ENCODE measurements at places on chromosomes 16 and 17.
A peak's percentile ranks its signal among the peaks of the same experiment; 100 is the strongest.

DNA sequence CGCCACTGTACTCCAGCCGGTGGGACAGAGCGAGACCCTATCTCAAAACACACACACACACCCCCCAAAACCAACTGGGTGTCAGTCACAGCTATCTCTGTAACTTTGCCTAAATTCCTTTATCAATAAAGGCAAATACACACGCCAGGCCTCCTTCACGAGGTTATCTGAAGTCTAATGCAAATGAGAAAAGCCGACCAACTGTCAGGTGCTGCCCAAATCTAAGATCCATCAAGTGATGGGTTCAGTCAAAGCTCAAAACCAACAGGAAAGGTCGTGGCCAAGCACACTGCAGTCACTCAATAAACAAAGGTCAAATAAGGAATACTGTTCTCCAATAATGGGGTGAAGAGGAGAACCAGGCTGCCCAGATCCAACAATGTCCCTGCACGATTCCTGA lies 1.1 kb downstream of the ANKFY1 start:
- no peak for DNase-seq

DNA sequence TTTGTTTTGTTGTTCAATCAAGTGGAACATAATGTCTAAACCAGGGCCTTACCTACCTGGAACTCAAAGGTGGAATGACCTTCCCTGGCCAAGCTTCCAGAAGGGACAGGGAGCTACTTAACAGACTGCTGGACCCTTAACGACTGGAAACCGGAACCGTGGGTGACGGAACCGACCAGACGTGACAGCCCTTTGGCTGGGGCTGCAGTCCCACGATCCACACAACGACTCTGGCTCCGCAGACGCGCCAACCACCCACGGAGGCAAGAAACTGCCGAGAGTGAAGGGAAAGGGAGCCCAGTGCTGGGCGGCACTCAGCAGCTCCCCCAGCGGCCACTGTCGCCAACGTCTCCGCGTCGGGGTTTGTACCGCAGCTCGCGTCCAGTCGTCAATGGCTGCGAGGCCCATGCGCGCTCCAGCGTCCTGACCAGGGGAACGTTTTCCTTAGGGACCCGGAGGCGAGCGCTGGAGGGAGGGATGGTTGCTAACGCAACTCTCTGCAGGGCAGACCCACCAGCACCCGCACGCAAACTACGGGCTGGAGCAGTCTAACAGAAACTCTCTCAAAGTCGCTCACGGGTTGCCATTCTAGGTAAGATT lies 5.5 kb upstream of the KIF22 start:
- peak; percentile 79 for DNase-seq

DNA sequence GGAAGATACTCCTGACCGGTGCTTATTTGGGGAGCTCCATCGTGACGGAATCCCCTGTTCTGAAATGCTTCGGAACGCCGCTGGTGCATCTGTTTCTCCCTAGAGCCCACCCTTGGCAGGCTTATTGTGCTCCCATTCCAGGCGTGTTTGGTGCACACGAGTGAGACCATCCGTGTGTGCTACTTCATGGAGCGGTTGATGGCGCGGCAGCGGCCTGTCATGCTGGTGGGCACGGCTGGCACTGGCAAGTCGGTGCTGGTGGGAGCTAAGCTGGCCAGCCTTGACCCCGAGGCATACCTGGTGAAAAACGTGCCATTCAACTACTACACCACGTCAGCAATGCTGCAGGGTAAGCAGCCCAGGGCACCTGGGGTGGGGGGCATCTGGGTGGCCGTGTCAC lies 170.7 kb downstream of the DNAH9 start:
- no peak for DNase-seq

DNA sequence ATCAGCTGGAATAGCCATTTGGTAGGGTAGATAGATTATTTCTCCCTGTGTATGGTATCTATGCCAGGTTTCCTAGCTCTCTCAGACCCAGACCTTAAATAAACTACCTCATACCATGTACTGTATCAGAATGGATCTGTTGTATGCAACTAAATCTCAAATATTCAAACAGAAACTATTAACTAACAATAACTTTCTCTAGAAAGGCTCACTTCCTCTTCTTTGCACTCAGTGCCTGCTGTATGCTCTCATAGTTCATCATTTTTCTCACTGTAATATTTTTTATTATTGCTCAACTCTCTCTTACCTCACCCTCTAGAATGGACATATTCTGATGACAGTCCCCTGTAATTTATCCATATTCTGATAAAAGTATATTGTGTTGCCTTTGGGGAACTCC lies 182.4 kb downstream of the TOX3 start:
- DNase-seq, result no peak

GRCh38 chr16:68915589-68915988 lies 72.3 kb downstream of the TANGO6 start:
- no peak for DNase-seq

- no peak for DNase-seq
Observed at GRCh38 chr16:31513126-31513525, 4.9 kb upstream of the RUSF1 start.

- DNase-seq, result no peak
Observed at GRCh38 chr16:56493126-56493525, 26.7 kb downstream of the BBS2 start.

GRCh38 chr16:17356243-17356933 lies 114.4 kb downstream of the XYLT1 start:
- no peak for DNase-seq

- DNase-seq, result no peak
Observed at GRCh38 chr17:74480290-74480689, 13.9 kb downstream of the CD300A start.

- no peak for DNase-seq
Observed at GRCh38 chr17:2943981-2944380, 119.4 kb downstream of the OR1D5 start.

DNA sequence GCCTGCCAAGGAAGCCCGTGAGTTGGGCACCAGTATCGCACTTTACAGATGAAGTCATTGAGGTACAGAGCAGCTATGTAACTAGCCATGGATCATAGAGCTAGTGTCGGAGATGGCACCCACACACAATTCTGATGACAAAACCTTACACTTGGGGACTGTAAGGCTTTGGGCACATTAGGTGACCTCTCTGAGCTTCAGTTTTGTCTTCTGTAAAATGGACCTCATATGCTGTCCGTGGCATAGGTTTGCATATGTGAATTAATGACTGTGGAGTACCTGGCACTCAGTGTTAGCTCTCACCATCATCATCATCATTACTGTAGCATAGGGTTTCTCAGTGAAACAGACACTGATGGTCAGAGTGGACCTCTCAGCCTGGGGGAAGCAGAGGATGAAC lies 50.3 kb downstream of the CMIP start:
- DNase-seq, result no peak

DNA sequence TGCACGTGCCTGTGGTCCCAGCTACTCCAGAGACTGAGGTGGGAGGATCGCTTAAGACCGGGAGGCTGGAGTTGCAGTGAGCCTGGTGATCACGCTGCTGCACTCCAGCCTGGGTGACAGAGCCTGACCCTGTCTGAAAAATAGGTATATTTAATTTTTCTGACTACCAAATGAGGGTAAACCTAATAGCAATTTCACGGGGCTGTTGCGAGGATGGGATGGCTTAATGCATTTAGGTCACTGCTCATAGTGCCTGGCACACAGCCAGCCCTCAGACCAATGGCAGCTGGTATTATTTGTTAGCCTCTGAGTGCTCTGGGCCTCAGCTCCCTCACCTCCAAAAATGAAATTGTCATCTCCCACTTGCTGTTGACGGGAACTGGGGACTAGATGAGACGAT lies 5.9 kb upstream of the CDIP1 start:
- DNase-seq, result no peak

DNA sequence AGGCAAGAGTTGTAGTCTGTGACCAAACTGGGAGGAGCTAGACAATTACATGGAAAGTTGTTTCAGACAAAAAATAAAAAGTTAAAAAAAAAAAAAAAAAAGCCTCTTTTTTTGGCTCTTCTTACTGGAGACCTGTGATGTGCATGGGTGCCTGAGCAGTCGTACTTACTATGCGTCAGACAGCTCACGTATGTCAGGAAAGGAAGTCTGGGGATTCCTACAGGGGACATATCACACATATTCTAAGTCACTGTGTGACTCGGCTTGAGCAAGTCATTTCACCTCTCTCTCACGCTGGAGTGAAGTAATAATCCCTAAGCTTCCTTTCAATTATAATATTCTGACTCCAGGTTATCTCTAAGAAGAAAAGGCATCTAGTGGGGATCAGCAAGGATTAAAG lies 6.0 kb downstream of the SLFN14 start:
- DNase-seq, result no peak

- no peak for DNase-seq
Observed at GRCh38 chr17:81713556-81714411, 1.7 kb downstream of the SLC25A10 start.

- DNase-seq, result no peak
Observed at GRCh38 chr17:14057591-14057990, 11.7 kb upstream of the COX10 start.

DNA sequence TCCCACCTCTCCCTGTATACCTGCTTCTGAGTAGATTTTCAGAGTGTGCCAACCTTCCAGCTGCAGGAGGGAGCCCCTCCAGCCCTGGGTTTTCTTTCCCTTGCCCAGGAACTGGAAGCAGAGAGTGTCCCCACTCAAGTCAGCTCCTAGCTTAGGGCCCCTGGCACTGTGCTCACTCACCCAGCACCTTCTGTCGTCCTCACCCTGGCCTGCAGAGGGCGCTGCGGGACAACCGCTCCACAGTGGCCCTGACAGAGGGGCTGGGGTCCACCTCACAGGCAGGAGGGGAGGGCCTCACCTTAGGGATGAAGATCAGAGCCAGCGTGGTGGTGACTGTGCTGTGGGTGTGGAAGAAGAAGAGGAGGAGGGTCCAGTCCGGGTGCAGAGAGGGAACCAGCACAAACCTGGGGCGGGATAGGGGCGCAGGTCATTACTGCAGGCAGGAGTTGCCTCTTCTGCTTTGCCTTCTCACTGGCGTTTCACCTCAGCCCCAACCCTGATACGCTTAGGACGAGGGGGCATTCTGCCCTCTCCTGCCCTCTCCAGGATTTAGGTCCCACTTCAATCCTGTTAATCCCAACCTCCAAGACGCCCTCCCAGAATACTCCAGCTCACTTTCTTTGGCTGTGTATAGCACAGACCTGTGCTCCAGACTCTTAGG lies 10.0 kb downstream of the GPR179 start:
- DNase-seq, result peak; percentile 28

DNA sequence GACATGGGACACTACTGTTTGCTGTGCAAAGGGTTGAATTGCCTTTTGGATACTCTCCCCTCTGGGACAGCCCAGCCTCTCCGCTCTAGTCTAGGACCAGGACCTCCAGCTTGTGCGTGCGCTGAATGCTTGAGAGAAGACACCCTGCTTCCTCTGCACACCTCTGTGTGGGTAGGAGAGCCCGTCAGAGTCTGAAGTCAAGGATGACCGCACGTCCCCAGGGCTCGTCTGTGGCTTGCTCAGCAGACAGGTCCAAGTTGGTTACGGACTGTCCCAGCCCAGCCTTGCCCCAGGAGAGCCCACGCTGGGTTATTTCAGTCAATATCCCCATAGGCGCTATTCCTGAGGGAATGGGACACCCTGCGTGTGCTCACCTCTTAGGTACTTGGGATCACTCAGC lies 3.7 kb downstream of the C16orf89 start:
- no peak for DNase-seq

DNA sequence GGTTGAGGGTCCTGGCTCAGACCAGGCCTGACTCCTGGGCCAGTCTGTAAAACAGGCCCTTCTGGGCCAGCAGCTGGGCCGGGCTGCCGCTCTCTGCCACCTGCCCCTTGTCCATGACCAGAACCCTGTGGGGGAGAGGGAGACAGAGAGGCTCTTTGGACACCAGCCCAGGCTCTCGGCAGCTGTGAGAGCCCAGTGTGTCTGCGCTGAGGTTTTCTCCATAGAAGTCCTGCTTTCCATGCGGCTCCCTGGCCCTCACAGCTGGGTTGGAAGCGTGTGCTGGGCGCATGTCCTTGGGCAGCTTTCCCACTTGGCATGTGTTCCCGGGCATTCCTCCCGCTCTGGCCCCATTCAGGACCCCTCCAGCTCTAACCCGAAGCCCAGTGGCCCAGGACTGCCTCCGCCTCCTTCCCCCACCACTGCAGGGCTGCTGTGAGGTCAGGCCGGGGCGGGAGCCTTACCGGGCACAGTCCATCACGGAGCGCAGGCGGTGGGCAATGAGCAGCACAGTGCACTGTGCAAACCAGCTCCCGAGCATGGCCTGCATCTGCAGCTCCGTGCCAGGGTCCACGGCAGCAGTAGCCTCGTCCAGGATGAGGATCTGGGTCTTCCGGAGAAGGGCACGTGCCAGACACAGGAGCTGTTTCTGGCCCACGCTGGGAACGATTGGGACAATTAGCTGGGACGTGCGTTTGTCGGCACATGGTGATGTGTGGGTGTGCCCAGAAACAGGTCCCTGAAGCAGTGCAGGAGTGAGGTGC lies 73.0 kb downstream of the ABCC6 start:
- DNase-seq, result no peak

- peak; percentile 83 for DNase-seq
Observed at GRCh38 chr16:65745-66144, 6.7 kb downstream of the RHBDF1 start.

GRCh38 chr16:29915590-29916247 lies 10.3 kb downstream of the KCTD13 start:
- no peak for DNase-seq

GRCh38 chr17:59810894-59811153 lies 81.9 kb downstream of the TUBD1 start:
- no peak for DNase-seq

GRCh38 chr16:84197466-84198128 lies 6.6 kb downstream of the ADAD2 start:
- DNase-seq, result no peak

DNA sequence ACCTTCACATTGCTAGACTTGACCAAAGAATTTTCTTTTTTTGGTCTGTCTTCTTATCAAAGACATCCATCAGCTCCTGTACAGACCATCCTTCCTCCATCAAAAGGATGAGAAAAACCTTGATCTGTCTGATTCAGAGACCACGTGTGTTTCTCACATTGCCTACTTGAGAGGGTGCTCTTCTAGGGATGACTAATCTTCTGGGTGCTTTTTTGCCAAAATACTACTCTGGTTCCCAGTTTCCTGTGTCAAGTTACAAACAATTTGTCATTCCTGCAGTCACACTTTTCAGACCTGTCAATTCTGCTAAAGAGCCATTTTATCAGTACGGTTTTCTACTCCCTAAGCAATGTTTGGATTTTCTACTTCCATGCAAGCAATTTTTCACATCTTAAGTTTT lies 492.2 kb downstream of the CDH11 start:
- DNase-seq, result no peak

DNA sequence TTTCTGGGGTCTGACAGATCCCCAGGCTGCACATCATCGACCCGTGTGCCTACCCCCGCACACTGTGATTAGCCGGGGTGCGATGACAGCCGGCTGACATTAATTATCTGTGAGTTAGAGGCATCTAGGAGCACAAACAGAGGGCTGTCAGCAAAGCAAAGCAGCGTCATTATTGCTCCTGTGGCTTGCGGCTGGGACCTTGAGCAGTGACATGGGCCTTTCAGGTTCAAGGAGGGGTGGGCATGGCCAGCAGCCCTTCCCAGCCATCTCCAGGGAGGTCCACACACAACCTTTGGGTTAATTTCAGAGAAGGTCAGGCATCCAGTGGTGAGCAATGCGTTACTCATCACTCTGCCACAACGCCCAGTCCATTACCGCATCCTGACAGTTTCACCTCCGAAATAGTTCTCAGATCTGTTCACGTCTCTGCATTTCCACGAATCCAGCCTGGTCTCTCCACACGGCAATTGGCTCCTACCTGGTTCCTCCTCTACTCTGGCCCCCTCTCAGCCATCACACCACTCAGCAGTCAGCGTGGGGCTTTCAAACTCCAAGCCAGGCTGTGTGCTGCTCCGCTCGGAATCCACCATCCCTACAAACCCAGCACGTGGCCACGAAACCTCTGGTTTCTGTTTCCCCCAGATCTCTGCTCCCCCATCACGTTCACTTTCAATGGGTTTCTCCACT lies 249.7 kb upstream of the C16orf82 start:
- no peak for DNase-seq

All from CD4-positive, alpha-beta T cell treated with Interleukin-15 for 4 hours (primary cell).